ENCODE measurements at places on chromosomes 4 and X.

DNA sequence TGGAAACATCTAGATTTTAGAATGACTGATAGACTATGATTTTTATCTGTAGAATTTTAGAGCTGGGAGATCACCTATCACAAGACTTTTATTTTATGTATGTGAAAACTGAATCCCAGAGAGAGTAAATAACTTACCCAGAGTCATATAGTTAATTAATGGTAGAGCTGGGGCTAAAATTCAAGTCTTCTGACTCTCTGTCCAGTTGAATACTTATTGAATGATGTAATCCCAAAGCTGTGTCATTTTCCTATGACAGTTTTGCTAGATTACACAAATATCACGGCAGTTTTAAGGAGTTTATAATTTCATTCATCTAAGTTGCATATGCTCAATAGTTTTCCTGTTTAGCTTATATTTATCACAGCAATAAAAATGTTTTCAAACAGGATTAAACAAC is 6.7 kb downstream of the NRK start:
- DNase-seq: no peak

- DNase-seq: no peak
Measured at GRCh38 chr4:85486425-85487086, 11.6 kb downstream of the ARHGAP24 start.

DNA sequence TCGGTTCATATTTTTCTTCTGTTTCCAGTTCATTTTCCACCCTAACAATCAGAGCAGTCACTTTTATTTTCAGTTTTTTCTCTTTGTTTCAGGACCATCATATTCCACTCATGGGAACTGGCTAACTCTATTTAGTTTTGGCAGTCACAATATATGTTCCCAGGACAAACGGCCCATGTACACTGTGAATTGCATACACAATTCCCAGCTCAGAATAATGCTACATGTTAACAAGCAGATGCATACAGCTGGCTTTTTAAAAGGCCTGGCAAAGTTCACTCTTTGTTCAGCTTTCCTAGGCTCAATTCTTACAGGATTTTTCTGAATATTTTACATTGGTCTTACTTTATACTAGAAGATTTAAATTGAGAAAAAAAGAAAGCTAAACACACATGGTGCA is 224.9 kb downstream of the ANKRD50 start:
- DNase-seq: no peak

- no peak for DNase-seq
Measured at GRCh38 chrX:78024349-78025059, 55.1 kb upstream of the PGAM4 start.

DNA sequence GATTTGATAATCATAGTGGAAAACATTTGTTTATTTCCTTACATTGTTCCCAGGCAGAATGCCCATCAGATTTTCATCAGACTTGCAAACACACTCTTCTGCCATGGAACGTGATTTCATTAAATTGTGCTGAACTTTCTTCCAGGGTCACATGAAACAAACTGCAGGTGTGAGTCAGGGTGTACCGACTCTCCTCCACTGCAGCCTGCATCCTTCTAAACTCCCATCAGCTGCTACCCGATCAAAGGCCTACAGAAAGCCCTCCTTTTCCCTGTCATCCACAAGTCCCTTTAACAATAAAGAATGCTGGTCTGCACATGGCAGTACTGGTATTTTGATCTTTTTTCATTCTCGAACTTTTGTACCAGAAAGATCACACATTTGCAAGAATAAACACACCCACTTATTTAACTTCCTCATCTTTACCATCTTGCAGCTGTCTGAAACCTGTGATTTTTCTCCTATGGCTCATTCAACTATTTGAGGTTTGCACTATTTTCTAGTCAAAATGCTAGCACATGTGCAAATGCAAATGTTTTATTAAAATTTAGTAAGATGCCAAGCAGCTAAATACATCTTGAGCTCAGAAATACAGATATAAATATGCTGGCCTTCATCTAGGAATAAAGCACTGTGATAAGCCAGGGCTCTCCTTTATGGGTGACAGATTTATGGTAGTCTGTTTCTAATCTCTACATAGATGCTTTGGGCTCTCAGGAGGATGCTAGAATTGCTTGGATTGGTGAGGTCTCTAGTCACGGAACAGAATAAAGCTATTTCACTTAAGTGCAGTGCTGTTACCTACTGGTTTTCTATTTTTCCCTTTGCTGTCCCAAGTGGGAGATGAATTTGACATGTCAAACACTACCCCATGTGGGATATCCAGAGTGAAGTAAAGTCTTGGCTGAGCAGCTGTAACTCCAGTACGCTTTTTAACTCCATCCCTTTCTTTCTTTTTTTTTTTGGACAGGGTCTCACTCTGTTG is 25.8 kb upstream of the ARHGAP24 start:
- no peak for DNase-seq

- DNase-seq: no peak
Measured at GRCh38 chrX:13028871-13029636, 15.4 kb downstream of the FAM9C start.

DNA sequence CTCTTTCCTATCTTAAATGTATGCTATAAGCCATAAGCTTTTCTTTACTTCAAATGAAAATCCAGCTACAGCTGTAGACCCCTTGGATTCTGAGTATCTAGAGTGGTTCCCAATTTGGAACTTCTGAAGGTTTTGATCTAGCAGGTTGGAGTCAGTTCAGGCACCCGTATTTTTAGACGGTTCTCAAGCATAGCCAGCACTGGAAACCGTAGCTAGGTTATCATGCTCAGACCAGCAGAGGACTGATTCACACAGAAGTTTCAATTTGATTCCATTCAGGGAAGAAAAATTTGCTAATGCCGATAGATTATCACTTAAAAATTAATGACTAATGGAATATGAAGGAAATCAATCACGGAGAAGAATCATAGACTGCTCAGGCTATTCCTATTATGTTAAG is 11.2 kb downstream of the PPAT start:
- no peak for DNase-seq

GRCh38 chrX:72009731-72010130 is 99.1 kb downstream of the NHSL2 start:
- no peak for DNase-seq

GRCh38 chr4:22485737-22486136 is 30.1 kb downstream of the ADGRA3 start:
- DNase-seq: no peak

GRCh38 chr4:1770791-1771231 is 22.3 kb upstream of the FGFR3 start:
- DNase-seq: no peak

GRCh38 chr4:134807231-134807745 is 605.7 kb upstream of the PABPC4L start:
- DNase-seq: no peak

GRCh38 chrX:1159548-1159947 is 52.9 kb downstream of the CRLF2 start:
- DNase-seq: no peak

DNA sequence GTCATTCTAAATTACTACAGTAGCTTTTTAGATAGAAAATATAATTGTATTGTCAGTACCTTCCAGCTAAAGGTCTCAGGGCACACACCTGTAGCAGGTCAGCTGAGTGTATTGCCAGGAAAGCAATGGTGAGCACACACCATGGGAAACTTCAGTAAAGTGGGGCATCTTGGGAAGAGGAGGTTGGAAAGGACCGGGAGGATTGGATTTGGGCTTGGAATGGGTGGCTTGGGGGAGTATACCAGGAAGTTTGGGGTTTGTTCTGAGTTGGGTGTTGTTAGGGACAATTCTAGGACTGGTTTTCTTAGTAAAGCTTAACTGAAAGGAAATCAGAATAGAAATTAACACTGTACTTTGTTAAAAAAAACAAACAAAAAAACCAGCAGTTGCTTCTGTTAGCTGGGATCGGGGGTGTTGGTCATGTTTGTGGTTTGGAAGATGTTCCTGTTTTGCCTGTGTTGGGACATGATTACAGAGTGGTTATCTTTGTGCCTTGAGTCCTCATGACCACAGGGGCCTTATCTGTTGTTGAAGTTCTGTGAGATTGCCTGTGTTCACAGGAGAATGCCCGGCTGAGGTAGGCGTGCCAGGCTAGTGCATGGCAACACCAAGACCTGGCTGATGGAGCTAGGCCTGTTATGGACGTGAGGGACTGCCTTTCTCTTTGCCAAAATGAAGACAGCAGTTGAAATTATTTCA is 35.1 kb downstream of the PRIMPOL start:
- no peak for DNase-seq

- no peak for DNase-seq
Measured at GRCh38 chr4:137125011-137125410, 407.3 kb downstream of the PCDH18 start.

GRCh38 chr4:153325558-153325957 is 18.9 kb upstream of the MND1 start:
- no peak for DNase-seq

DNA sequence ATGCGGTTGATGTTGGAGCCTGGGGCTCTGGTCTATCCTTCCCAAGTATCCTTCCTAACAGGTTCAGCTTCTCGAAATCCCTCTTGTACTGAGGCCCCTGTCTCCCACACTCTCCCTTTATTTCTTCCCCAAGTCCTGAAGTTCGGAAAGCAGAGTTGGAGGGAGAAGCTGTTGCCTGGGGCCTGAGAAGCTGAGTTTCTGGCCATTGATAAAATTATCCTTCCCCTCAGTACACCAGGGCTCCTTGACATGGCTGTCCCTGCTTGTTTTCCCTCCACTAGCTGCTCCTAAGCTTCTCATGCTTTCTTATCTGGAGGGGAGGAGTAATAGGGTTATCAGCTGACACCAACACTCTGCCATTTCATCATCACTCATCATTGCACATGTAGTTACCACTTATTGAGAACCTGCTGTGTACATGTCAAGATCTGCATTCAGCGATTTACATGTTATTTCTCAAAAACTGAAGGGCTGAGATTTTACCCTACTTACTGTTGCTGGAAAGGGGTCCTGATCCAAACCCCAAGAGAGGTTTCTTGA is 58.0 kb downstream of the FUNDC1 start:
- no peak for DNase-seq

DNA sequence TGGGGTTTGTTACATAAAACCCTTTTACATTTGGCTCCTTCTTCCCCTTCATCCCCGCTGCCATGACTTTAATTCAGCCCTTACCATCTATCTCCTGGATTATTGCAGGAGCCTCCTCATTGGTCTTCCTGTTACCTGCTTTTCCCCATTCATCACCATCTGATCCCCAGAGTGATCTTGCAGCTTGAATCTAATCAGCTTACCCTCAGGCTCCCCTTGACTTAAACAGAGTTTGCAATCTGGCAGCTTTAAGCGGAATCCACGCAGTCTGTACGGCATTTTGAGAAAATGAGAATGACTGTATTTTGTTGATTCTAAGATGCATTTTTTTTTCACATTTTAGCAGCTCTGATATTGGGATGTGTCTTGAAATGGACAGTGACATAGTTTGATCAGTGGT is 14.9 kb upstream of the PPEF1 start:
- no peak for DNase-seq

DNA sequence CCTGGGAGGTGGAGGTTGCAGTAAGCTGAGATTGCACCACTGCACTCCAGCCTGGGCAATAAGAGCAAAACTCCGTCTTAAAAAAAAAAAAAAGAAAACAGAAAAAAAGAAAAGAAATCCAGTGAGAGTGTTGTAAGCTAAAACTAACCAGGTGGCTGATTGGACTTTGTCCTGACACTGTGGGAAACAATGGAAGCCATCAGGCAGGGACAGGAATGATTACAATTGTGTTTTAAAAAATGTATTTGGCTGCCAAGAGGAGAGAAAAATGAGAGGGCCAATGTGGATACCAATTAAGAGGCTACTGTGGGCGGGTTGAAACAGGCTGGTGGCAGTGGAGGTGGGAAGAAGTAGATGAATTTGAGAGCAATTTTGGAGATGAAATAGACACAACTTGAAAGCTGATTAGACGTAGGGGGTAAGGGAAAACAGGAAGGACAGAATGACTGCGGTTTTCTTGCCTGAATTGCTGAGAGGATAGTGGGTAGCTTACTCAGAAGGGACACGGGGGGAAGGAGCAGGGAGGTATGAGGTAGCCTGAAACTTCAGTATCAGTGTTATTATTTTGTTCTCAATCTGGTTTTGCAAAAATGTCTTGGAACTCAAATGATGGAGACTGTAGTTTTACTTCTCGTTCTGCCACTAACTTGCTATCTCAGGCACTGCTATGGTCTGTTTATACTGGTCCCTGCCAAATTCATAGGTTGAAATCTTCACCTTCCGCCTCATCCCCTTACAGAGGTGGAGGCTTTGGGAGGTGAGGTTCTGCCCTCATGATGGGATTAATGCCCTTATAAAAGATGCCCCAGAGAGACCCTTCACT is 45.6 kb upstream of the CHRNA9 start:
- DNase-seq: no peak

- DNase-seq: no peak
Measured at GRCh38 chr4:183903021-183903760, 1.9 kb upstream of the STOX2 start.

DNA sequence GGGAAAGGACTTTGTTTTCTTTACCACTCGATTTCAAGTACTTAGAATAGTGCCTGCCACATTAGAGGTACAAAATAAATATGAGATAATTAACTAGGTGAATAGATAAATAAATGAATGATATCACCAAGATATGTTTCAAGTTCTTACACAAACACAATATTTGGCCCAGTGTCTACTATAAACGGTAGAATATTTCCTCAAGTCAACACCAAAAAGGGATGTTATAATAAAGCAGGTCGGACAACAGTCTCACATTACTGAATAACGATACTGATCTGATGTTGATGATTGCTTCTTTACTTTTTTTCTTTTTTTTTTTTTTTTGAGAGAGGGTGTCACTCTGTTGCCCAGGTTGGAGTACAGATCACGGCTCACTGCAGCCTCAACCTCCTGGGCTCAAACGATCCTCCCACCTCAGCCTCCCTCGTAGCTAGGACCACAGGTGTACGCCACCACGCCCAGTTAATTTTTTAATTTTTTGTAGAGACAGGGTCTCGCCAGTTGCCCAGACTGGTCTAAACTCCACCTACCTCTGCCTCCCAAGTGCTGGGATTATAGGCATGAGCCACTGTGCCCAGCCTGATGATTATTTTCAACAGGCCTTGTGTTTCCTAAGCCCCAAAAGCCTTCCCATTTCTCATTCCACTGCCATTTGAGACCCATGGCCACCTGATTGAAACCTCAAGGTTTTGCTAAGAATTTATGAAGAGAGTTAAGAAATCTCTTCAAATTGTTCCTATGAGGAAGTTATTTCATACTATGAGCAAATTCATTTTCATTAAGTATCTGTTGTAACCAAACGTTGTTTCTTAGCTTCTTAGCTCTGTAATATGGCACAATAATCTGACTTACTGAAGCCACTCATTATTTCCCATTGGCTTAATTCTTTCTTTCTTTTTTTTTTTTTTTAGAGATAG is 2.3 kb downstream of the MANBA start:
- DNase-seq: no peak

DNA sequence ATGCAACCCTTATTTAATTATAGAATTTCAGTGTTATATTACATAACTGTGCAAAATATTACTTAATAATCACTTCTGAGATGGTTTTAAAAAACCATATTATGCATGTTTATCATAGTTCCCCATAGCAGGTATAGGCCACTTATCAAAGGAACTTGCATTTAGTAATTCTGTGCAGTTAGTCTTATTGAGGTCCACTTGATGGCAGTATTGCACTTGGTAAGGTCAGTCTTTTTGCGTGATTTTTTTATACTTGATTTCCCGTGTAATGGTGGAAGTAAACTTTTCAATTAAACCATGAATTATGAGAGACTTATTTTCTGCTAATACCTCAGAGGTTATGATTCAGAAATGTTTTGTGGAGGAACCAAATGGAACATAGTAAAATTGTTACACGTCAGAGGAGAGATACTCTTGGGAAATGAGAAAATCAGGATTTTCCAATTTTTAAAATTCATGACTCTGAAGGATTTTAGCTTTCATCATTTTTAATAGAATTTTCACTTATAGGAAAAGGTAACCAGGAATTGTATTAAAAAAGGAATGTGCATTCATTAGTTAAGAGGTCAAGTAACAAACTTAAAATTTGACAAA is 230.0 kb downstream of the CCSER1 start:
- no peak for DNase-seq

All from stimulated activated CD8-positive, alpha-beta memory T cell treated with anti-CD3 and anti-CD28 coated beads, Interleukin-4, amount 100 ng/mL, for 4 hours (primary cell).